ENCODE measurements at places on chromosomes 3 and 15.
A peak's percentile ranks its signal among the peaks of the same experiment; 100 is the strongest.

DNA sequence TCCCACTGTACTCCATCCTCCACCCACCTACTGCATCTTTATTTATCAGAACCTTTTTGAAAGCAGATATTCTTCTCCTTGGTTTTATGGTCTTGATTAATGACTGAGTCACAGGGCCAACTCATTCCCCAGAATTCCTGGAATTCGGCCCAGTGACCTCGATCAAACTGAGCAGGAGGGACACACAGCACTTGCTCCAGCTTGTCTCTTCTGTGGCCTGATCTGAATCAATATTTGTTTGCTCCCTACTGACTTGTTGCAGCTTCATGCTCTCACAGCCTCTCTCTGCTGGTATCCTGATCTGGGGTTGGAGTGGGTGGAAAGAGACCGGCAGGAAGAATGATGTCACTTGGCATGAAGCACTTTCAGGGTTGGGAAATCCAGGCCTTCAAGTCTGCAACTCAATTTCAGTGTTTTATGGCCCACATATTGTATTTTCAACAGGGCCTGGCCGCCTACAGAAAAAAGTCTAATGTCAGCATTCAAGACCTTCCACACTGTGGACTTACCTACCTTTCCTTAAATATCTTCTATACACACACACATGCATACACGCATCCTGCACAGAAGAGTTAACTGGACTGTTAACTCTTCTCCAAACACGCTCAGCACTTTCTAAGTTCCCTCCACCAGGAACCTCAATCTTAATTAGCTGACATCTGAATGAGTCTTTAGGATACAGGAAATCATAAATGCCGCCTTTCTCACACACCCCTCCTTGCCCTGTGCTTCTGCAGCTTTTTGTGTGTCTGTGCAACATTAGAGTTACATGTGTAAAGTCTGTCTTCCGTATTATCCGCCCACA, 4.6 kb downstream of the ANXA2 start:
- H3K27me3 ChIP-seq: no peaks in the 10 kb centered on the region
- peaks cover 6% of the 10 kb centered on the region for H3K4me1 ChIP-seq
- DNase-seq: peak; percentile 84
- H3K4me3 ChIP-seq: peak overlapping the region; percentile 24
- no peaks in the 10 kb centered on the region for H3K36me3 ChIP-seq

- peak; percentile 48 for DNase-seq
- no peaks in the 10 kb centered on the region for H3K36me3 ChIP-seq
- H3K4me3 ChIP-seq: no peak overlapping the region
- H3K27me3 ChIP-seq: no peaks in the 10 kb centered on the region
- H3K27ac ChIP-seq: peak overlapping the region; percentile 15
Measured at GRCh38 chr3:43394041-43394554, 107.8 kb downstream of the SNRK start.

- no peak overlapping the region for H3K27ac ChIP-seq
- no peak for DNase-seq
- no peaks in the 10 kb centered on the region for H3K27me3 ChIP-seq
Measured at GRCh38 chr3:64961301-64961700, 273.5 kb upstream of the ADAMTS9 start.

DNA sequence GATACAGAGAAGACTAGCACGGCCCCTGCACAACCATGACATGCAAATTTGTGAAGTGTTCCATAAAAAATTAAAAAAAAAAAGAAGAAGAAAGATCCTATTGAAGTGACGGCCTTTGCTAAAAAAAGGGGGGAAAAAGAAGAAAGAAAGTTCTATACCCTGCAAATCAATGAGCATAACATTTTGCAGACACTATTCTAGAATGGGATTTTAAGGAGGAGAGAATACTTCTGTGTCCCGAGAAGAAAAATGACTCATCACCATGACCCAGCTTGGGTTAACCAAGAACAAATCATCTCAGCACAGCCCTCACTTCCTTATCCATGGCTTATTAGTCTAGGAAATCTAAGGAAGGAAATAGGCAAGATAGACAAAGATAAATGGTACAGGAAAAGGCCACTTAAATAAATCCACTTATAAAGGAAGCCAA, 7.4 kb upstream of the SH3BP5 start:
- H3K27ac ChIP-seq: no peak overlapping the region
- no peaks in the 10 kb centered on the region for H3K4me1 ChIP-seq
- no peaks in the 10 kb centered on the region for H3K36me3 ChIP-seq
- H3K4me3 ChIP-seq: no peak overlapping the region

- H3K4me3 ChIP-seq: peak within 1 kb of the TSS; percentile 84
- H3K36me3 ChIP-seq: peaks cover 29% of the 10 kb centered on the region
- H3K4me1 ChIP-seq: peaks cover 36% of the 10 kb centered on the region
- peak; percentile 90 for DNase-seq
- H3K27ac ChIP-seq: peak within 1 kb of the TSS; percentile 89
Measured at GRCh38 chr3:48989796-48990635, at the start of gene P4HTM. Gene P4HTM (plus strand): TSS chr3:48990241. CDS start chr3:48990257, 16 bp downstream.

DNA sequence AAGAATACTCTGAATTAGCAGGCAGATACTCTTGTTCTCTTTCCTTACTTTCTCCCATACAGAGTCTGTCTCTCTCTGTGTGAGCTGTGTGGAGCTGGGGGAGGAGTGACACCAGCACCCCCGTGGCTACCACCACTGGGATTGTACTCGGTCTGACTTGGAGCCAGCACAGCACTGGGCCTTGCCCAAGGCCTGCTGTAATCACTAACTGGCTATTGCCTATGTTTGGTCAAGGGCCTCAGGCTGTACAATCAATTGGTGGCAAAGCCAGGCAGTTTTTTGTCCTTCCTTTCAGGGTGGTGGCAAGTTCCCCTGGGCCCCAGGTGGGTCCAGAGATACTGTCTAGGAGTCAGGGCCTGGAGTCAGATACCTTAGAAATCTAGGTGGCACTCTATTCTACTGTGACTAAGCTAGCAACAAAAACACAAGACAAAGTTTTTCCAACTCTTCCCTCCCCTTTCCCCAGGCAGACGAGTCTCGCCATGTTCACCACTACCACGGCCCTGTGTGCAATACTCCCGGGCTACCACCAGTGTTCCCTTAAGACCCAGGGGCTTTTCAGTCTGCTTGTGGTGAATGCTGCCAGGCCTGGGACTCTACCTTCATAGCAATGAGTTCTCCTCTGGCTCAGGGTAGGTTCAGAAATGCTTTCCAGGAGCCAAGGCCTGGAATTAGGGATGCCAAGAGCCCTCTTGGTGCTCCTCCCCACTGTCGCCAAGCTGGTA, 151.8 kb downstream of the KCNAB1 start:
- no peaks in the 10 kb centered on the region for H3K27me3 ChIP-seq
- H3K36me3 ChIP-seq: no peaks in the 10 kb centered on the region
- DNase-seq: no peak
- H3K27ac ChIP-seq: no peak overlapping the region

- H3K4me1 ChIP-seq: no peaks in the 10 kb centered on the region
- no peaks in the 10 kb centered on the region for H3K27me3 ChIP-seq
- H3K27ac ChIP-seq: no peak overlapping the region
- DNase-seq: no peak
- no peaks in the 10 kb centered on the region for H3K36me3 ChIP-seq
- no peak overlapping the region for H3K4me3 ChIP-seq
Measured at GRCh38 chr3:2526926-2527325, 428.3 kb downstream of the CNTN4 start.

- DNase-seq: no peak
- H3K4me1 ChIP-seq: no peaks in the 10 kb centered on the region
- H3K27me3 ChIP-seq: no peaks in the 10 kb centered on the region
- no peak overlapping the region for H3K27ac ChIP-seq
Measured at GRCh38 chr3:21390136-21390535, 360.9 kb downstream of the ZNF385D start.

DNA sequence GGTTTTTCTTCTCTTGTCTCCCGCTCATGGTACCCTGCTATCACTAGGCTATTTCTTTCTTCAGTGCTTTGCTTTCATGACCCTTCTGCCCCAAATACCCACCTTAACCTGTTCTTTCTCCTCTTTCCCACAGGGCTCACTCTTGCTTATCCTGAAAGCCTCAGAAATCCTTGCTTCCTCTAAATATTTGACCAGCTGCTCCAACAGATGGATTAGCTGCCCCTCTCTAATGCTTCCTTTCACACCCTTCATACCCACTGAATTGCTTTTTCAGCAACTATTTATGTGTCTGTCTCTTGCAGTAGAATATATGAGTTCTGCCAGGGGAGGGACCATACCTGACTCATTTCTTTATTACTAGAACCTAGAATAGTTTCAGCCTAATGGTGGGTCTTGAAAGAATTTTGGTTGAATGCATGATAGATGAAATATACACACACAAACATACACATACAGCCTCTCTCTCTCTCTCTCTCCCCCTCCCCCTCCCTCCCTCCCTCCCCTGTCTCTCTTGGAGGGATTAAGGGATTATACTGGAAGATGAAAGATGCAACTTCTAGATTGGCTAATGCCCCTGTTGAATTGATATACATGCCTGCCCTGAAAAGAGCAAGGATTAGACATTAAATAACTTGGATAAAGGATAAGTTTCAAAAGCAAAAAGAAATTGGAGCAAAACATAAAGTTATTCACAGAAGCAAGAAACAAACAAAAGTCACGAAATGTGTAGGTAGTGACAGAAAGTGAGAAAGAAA, 95.0 kb upstream of the GADL1 start:
- H3K27me3 ChIP-seq: no peaks in the 10 kb centered on the region
- no peaks in the 10 kb centered on the region for H3K36me3 ChIP-seq
- no peak overlapping the region for H3K4me3 ChIP-seq
- no peaks in the 10 kb centered on the region for H3K4me1 ChIP-seq
- no peak for DNase-seq

- no peak for DNase-seq
- no peaks in the 10 kb centered on the region for H3K4me1 ChIP-seq
- H3K27ac ChIP-seq: no peak overlapping the region
Measured at GRCh38 chr15:76846782-76847181, 58.4 kb downstream of the SCAPER start.

DNA sequence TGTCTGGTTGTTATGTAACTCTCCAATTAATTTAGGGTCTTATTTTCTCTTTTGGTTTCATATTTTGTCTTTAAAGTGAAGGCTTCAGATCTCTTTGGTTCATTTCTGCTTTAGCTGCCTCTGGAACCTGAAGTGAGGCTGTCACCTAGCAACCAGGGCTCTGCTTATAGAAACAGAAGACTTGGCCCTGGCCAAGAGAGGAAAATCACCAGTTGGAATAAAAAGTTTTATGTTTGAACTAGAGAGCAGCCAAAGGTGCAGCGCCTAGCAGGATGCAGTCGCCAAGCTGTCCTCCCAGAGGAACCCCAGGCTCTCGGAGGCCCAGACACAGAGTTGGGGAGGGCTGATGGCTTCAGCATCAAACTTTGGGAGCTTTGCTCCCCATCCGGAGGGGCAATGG, 41.1 kb downstream of the LYZL4 start:
- H3K4me1 ChIP-seq: peaks cover 4% of the 10 kb centered on the region
- H3K27ac ChIP-seq: peak overlapping the region; percentile 6
- no peaks in the 10 kb centered on the region for H3K36me3 ChIP-seq
- no peaks in the 10 kb centered on the region for H3K27me3 ChIP-seq
- H3K4me3 ChIP-seq: no peak overlapping the region
- DNase-seq: no peak

DNA sequence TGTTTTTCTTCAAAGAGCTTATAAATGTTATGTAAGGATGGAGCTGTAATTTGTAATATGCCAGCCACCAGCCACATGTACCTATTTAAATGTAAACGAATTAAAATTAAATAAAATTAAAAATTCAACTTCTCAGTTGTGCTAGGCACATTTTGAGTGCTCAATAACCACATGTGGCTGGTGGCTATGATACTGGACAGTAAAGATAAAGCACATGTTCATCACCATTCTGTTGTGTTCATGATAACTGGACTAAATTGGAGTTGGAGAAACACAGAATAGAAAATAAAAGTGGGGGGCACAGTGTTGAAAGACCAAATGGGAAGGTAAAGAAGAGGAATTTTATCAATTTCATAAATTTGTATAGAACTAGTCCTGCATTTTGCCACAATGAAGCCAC, 49.8 kb upstream of the DAZL start:
- H3K27me3 ChIP-seq: no peaks in the 10 kb centered on the region
- no peaks in the 10 kb centered on the region for H3K36me3 ChIP-seq
- no peaks in the 10 kb centered on the region for H3K4me1 ChIP-seq
- no peak for DNase-seq
- H3K27ac ChIP-seq: no peak overlapping the region
- H3K4me3 ChIP-seq: no peak overlapping the region

All from tibial artery (tissue), 4 donors.